ENCODE measurements at places on chromosomes 16 and 17.

- DNase-seq, result no peak
These were observed 15.1 kb downstream of the MAP3K14 start for GRCh38 chr17:45301674-45302073.

GRCh38 chr17:63151941-63152523, 186.0 kb downstream of the TANC2 start:
- DNase-seq, result no peak

GRCh38 chr16:3134338-3135125, at the start of gene ZNF213:
ZNF213 (plus strand) TSS chr16:3135029; CDS start chr16:3137281, 2,252 bp downstream.
- DNase-seq, result peak; percentile 85

- DNase-seq, result no peak
These were observed 11.8 kb upstream of the PECAM1 start for GRCh38 chr17:64402469-64402868.

DNA sequence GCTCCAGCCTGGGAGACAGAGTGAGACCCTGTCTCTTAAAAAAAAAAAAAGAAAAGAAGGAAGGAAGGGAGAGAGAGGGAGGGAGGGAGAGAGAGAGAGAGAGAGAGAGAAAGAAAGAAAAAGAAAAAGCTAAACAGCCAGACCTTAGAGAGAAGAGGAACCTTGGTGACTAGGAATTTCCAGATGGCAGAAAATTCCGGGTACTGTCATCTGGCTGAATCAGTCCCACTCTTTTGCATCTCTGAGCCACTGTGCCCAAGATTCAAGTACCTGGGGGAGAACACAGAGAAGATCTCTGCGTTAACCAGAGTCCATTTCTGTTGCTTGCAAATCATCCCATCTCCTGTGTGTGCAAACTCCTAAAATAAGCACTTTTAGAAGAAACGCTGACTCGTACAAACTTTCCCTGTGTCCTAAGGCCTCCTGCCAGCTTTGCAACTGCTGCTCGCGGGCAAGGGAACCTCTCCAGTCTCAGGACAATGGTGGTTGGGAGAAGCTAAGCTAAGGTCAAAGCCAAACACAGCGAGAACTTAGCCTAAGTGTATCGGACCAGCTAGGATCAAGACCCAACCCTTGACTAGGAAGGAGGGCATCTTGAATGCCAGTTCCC, 18.0 kb downstream of the BMERB1 start:
- DNase-seq, result no peak
